ENCODE measurements at places on chromosomes 5 and 9.

DNA sequence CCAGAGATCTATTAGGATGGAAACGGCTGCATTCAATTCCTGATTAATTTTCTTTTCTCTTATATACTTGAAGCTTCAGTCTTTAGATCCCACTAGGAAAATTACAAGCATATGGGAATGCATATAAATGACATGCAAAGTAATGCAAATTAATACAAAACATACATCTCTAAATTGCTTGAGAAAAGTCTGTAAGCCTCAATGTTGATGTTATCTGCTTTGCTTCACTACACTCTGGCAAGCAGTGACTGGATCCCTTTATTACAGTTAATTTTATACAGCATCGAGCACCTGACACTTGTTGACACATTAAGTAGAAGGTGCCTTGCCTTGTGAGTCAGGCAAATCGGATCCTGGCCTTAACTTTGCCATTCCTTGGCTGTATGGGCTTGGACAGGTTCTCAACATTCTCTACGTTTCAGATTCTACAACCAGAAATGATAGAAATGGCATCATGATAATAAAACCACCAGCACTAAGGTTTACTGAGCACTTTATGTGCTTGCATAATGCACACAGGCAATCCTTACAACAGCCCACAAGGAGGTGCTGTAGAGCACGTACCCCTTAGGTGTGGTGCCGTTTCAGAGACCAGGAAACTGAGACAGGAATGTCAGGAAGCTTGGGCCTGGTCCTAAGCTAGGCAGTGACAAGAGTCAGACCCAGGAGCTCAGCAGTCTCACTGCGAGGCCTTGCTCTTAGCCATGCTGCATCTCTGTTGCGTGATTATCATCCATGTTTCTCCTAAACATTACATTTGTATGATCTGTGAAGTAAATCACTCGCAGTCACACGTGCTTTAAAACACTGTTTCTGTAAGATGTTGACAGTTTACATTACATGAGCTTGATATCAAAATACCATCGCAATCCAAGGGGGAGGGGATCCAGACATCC lies 2.7 kb downstream of the GCNT4 start:
- peak; percentile 79 for DNase-seq

DNA sequence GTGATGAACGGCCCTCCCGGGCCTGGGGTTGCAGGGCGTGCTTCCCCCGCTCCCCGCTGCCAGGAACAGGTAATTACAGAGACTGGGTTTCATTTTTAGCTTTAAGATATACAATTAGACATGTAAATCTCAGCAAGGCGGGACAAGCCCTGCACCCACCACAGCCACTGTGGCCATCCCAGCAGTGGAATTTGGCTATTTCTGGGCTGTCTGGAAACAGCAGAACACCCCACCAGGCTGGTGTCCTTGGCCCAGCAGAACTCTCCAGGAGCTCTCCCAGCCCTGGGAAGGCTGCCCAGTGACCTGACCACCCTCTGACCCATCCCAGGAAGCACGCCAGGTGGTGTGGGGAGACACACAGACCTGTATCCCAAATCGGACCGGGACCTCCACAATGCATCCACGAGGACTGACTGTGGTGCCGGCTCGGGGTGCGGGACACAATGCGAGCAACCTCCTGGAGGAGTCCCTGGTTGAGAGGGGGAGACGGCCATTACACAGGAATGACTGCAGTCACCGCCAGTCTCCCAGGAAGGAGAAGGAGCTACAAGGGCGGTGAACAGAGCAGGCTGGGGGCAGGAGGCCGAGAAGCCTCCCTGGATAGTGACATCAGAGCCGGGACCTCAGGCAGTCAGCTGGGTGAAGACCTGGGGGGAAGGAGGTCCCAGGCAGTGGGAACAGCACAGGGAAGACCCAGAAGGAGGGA lies 17.3 kb downstream of the EEIG1 start:
- no peak for DNase-seq

DNA sequence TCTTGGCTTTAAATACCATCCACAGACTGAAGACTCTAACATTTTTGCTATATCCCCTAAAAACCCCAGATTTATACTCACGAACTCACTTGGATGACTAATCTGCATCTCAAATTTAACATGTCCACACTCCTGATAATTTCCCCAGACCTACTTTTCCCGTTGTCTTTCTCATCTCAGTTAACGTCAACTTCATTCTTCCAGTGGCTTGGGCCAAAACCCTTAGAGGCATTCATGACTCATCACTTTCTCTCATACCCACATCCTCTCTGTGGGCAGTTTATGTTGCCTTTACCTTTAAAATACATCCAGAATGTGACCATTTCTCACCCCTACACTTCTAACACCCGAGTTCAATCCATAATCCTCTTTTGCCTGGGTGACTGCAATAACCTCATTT lies 96.7 kb downstream of the EDIL3 start:
- DNase-seq: no peak

- no peak for DNase-seq
Observed at GRCh38 chr5:142690667-142691066, 4.8 kb upstream of the FGF1 start.

GRCh38 chr5:153831973-153832372 lies 206.7 kb downstream of the FAM114A2 start:
- peak; percentile 72 for DNase-seq

- no peak for DNase-seq
Observed at GRCh38 chr5:145685417-145685816, 149.7 kb downstream of the PRELID2 start.

DNA sequence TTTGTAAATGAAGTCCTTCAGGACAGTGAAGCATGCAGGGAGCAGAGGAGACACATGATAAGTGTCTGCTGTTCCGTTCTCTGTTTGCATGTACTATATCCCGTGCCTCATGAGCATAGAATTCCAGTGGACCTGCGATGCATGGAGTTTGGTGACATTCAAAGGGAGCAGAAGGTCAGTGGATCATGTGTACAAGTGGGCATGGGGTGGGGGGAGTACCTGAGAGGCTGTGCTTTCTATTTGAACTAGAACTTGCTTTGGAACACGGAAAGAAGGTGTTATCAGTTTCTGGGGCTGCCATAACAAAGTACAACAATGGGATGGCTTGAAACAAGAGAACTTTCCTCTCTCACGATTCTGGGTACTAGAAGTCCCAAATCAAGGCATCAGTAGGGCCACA lies 5.1 kb upstream of the CCNJL start:
- no peak for DNase-seq

DNA sequence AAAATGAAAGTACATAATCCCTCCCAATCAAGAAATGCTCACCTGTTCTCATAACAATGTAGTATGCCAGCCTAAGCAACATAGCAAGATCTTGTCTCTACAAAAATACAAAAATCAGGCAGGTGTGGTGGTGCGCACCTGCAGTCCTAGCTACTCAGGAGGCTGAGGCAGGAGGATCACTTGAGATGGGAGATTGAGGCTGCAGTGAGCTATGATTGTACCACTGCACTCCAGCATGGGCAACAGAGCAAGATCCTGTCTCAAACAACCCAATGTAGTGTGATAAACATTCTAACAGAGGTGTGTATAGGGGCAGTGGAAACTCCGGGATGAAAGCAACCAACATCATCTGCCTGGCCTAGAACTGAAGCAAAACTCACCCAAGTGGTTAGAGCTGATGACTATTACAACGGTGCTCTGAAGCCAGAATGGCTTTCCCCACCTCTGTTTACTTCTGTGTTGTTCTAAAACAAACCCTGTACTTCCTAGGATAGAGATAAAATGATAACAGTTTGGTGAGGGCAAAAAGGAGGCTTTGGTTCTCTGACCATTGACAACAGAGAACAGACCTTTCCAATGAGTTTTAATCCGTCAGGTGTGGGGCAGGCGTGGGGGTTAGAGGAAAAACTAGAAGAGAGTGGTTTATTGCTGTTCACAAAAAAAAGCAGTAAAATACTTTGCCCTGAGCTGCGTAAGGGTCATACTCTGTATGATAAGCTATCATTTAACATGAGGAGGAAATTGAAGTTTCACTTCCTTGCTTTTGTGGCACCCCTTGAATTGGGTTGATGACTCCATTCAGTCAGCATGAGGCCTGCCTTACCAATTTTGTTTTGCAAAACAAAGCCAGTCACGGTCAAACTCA lies 18.9 kb downstream of the WNT8A start:
- DNase-seq: no peak

DNA sequence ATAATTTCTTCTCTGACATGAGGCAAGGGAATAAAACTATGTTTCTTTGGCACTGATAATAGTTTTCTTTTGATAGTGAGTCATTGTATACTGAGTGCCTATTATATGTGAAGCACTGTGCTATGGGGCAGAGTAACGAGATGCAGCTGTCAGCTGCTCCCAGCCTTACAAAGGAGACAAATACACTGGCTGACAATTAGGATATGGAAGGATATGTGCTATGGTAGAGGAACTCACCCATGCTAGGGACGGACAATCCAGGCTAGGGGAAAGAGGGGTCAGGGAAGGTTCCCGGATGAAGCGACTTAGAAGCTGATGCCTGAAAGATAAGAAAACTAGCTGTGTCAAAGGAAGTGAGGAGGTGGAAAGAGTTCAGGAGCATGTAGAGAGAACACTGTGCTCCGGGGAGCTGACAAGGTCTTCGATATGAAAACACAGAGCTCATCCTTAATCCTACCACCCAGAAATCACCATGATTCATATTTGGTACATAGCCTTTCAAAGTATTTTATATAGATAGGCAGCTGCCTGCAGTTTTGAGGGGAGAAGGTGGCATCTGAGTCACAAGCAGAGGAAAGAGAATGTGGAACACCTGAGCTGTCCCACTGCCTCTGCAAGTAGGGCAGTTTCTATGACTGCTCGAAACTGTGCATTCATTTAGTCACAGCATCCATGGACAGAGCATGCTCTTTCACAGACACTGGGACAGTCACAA lies 12.1 kb downstream of the BSPRY start:
- peak; percentile 33 for DNase-seq

DNA sequence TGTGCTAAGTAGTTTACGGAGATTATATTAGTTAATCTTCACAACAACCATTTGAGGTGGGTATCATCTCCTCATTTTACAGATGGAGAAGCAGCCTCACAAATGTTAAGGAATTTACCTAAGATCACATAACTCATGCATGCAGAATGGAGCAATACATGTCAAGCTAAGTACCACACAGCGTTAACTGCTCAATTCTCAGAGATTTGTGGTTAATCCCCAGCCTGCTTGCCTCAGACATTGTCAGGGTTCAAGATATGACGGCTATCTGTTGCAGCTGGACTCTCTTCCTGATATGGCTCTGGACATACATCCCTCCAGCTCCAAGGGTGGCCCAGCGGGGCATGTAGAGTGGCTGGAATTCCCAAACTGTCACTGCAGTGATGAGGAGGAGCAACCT lies 7.3 kb upstream of the ZNF346 start:
- DNase-seq: no peak

DNA sequence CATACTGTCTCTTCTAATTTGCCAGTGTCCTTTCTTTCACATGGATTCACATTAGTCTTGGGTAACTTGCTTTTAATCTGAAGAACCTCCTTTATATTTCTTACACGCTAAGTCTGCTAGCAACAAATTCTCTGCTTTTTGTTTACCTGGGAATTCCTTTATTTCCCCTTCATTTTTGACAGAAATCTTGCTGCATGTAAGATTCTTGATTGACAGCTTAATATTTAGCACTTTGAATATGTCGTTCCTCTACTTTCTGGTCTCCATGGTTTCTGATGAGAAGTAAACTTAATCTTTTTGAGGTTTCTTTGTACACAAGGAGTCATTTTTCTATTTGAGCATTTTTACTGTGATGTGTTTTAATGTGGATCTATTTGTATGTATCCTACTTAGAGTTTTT lies 6.2 kb upstream of the PTPDC1 start:
- no peak for DNase-seq

DNA sequence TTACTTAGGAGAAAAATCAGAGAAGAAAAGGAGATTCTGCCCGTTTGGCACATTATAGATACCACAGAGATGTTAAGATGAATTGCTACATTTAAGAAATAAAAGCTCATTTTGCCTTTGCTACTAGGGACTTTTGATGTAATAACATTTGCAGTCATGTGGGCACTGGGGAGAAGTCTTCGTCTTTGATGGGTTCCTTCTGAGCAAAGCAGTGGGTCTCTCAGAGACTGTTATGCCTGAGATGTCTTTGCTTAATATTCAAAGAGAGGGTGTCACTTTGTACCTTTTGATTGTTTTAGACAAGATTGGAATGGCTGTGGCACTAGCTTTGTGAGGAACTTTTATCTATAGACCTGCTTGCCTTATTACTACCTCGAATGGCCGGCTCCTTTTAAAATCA lies 25.0 kb downstream of the SLC25A25 start:
- DNase-seq: no peak

DNA sequence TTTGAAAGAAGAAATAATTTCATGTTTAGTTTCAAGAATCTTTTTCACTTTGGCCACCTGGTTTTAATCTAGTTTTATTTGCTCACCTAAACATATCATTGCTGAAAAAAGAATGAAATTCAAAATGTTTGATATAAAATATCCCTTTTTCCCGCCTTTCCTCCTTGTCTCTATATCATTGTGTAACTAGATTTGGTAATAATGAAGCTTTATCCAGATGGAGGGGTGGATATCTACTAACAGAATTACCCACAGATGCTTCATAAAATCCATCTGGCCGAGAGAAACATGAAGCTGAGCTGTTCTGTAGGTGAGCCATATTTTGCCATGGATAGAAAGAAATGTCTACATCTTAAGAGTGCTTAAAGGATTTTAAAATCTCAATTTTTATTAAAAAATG lies 214.7 kb downstream of the ICE1 start:
- DNase-seq: no peak

DNA sequence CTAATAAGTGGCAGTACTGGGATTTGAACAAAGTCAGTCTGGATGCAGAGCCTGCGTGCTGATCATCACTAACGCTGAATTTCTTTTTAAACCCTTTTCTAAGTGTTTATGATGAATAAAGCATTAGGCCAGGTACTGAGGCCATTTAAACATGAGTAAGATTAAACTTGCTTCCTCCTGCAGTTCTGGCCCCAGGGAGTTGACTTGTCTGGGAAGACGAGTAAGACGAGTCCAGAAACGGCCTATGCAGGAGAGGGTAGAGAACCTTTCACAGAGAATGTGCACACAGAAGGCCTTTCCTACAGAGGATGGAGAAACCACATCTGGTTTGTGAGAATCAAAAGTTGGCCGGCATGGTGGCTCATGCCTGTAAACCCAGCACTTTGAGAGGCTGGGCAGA lies 42.9 kb downstream of the SPRY4 start:
- no peak for DNase-seq

DNA sequence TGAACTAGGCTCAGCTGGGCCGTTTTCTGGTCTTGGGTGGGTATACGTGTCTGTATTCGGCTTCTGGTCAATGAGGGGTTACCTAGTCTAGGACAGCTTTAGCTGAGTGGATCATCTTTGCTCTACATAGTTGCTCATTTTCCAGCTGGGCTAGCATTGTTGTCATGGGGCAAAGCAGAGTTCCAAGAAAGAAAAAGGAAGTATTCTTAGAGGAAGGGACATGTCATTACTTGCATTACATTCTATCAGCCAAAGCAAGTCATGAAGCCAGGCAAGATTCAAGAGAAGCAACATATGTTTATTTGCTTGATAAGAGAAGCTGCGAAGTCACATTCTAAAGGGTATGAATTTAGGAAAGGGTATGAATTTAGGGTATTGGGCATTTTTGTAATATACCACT lies 396.5 kb downstream of the ZNF608 start:
- no peak for DNase-seq
